Activated CD4-positive, CD25-positive, alpha-beta regulatory T cell treated with anti-CD3 and anti-CD28 coated beads, Interleukin-2, amount 50 U/mL, for 24 hours (primary cell): ENCODE measurements at places on chromosomes 13 and 19.

GRCh38 chr19:47598407-47599349, 10.3 kb upstream of the BICRA start:
- ATAC-seq: no peak

GRCh38 chr13:95652821-95653220, 8.3 kb upstream of the DZIP1 start:
- no peak for ATAC-seq

DNA sequence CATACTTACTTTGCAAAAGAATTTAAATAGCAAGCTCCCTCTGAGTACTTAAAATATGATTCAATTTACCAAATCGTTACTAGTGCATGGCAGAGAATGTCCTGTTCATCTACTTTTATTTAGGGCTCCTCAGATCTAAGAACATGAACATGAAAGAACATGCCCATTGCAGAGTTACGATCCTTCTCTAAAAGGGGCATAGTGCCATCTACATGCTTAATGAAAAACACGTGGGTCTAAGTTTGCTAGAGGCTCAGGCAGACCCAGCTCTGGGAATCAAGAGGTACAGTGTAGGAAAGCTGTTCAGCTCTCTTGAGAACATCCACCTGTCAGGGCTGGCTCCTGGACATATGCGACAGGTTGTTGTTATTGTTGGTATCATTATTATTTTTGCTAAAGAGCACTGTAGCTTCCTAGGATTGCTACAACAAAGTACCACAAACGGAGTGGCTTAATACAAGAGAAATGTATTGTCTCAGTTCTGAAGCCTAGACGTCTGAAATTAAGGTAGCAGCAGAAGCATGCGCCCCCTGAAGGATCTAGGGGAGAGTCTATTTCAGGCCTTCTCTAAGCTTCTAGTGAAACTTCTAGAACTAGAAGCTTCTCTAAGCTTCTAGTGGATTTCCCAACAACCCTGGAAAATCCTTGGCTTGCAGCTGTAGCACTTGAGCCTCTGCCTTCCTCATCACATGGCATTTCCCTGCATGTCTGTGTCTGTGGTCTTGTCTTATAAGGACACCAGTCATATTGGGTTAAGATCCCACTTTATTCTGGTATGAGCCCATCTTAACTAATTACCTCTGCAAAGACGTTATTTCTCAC, 133.9 kb downstream of the DCT start:
- peak; percentile 46 for ATAC-seq

DNA sequence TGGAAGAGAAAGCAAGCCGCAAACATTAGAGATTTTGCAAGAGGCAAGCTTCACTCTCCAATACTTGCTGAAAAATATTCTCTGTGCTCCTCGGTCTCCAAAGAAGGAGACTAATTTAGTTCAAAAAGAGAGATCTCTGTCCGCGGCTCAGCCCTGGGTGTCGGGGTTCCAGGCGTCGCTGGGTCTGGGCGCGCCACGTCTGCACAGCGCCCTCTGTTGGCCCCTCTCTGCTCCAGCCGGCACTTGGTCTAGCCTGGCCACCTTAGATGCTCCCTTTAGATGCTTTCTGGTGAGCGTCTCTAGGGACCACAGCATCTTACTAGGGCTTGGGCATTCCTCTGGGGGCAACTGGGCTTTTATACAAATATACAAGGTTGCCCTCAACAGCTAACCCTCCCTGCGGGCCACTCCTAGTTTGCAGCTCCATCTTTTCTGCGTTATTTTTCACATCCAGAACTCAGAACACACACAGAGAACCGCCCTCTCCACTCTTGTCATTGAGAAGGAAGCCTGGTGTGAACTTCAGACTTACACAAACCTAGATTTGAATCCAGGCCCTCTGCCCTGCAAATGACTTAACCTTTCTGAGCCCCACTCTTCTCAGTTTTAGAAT, 78.3 kb downstream of the CYSLTR2 start:
- ATAC-seq: peak; percentile 63

DNA sequence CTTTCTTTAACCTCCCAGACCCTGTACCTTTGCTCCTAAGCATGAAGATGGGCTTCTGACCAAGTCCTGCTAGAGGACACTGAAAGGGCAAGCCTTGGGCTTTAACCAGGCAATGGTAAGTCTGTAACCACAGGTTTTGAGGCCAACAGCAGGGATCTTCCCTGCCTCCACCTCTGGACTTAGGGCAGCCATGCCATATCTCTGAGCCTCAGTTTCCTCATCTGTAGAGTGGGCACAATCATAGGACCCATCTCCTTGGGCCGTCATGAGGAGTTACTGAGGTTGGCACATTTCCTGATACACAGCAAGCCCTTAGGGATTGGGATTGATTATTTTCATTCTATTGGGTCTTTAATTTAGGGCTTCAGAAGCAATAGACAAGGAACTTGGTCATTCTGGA, 14.7 kb downstream of the KLK1 start:
- no peak for ATAC-seq

DNA sequence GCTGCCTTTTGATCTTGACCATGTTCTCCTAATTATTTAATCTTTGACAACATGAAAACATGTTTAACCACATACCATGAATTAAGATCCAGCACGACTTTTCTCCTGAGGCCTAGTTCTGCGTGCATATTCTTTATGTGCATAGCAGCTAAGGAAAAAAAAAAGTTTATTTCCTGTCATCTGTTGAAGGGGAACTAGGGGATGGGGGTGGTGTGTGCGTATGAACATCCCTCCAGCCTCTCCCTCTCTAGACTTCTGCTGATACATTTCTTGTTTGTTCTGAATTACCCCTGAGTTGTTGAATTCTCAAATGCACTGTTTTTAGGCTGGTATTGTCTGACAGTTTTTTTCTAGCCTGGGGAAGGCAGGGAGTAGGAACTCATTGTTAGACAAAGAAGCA, 543.3 kb downstream of the FGF9 start:
- ATAC-seq: no peak

DNA sequence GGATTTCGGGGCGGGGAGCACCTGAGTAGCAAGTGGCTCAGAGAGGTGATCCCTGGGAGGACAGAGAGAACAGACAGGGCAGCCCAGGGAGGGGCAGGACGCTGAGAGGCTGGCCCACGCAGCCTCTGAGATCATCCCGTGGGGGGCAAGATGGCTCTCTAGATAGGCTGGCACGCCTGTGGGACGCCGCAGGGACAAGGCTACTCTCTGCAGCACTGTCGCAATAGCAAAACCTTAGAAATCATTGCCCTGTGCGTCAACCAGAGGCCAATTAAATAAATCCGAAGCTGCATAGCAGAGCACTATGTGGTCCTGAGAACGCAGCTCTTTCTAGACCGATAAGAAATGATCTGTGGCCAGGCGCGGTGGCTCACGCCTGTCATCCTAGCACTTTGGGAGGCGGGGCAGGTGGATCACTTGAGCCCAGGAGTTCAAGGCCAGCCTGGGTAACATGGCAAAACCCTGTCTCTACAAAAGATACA, 5.1 kb downstream of the PEX11G start:
- ATAC-seq: no peak
